ENCODE measurements at places on chromosomes 4 and X.

GRCh38 chr4:74364256-74364651 lies 691 bp upstream of the EREG start:
- DNase-seq, result no peak

GRCh38 chr4:56958111-56958517 lies 19.3 kb downstream of the NOA1 start:
- DNase-seq, result no peak

GRCh38 chr4:57491388-57491787 lies 381.2 kb upstream of the IGFBP7 start:
- no peak for DNase-seq

DNA sequence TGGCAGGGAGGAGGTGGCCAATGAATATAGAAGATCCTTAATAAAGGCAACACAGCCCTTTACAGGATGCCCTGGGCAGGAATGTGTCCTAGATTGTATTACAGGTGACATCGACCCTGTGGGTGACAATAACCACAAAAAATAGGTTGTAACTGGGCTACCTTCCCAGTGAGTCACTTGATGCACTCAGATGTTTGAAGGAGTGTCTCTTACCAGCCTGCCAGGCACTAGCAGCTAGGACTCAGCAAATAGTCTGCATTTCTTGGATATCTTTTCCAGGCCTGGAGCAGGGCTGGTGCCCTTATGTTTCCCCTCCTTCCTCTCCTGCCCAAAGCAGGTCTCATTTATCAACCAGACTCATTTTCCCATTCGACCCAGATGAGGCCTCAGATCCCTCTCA lies 50.9 kb upstream of the TMEM164 start:
- DNase-seq, result no peak

DNA sequence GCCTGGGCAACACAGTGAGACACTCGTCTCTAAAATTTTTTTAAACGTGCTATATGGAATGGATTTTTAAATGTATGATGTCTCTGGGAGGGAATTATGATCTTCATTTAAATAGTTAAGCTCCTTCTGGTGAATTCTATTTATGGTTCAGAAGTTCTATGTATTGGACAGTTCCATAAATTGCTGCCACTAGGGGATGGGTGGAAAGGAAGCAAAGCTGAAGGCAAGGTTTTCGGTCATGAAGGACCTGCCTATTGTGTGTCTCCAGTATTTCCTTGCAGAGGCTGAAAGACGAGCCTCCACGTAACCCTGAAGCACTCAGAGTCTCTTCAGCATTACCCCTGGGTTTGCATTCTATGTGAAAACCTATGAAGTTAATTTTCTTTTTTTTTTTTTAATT lies 451.5 kb upstream of the FAT1 start:
- no peak for DNase-seq

DNA sequence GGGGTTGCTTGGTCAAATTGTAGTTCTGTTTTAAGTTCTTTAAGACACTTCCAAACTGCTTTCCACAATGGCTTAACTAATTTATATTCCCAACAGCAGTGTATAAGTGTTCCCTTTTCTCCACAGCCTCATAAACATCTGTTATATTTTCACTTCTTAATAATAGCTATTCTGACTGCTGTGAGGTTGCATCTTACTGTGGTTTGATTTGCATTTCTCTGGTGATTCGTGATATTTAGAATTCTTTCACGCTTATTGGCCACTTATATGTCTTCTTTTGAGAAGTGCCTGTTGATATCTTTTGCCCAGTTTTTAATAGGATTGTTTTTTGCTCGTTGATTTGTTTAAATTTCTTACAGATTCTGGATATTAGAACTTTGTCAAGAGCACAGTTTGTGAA lies 278.6 kb upstream of the ITM2A start:
- no peak for DNase-seq

DNA sequence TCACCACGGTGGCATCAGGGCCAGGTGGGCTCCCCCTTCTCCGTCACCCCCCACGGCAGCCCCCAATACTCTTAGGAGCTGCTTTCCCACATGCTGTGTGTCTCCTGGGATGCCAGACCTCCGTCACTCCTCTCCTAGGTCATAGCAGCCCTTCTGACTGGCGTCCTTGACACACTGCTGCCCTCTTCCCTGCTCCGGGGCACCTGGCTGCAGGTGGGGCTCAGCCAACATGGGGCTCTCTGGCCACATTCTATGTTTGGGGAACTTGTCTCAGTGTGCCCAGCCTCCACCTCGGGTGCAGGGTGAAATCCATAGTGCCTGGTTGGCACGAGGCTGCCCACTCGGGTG lies 13.8 kb downstream of the TMEM175 start:
- no peak for DNase-seq

DNA sequence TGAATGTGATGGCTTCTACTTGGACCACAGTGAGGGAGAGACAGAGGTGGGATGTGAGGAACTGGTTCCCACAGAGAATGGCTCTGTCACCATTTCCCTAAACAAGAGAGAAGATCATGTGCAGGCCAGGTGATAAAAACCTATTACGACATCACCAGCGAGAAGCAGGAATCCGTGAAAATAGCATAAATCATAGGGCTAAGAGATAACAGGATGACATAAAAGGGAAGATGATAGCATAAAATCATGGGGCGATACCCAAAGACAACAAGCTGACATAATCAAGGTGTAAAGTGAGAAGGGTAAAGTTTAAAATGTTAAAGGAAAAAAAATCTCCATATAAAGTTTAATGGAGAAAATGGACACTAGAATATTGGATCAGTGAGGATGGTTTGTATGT lies 205.5 kb upstream of the SLIT2 start:
- DNase-seq, result no peak

- DNase-seq, result no peak
These were observed 87.4 kb downstream of the CCDC160 start for GRCh38 chrX:134324359-134324758.

DNA sequence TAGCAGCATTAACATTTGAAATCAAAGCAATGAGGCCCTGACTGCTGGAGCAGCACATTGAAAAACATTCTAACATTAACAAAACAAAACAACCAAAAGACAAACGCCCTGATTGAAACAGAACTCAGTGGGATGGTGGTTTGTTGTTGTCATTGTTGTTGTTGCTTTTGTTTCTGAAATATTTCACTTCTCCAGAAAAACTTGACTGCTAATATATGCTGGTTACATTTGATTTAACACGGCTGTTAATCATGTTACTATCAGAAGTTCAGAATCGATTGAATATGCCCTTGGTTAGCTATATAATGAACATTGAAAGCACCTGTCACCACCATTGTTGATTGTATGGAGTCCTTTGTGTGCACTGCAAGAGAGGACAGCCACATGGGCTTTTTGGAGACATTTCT lies 790.4 kb upstream of the GALNTL6 start:
- DNase-seq, result no peak

- DNase-seq, result no peak
These were observed 36.6 kb downstream of the ADRA2C start for GRCh38 chr4:3802571-3803474.

DNA sequence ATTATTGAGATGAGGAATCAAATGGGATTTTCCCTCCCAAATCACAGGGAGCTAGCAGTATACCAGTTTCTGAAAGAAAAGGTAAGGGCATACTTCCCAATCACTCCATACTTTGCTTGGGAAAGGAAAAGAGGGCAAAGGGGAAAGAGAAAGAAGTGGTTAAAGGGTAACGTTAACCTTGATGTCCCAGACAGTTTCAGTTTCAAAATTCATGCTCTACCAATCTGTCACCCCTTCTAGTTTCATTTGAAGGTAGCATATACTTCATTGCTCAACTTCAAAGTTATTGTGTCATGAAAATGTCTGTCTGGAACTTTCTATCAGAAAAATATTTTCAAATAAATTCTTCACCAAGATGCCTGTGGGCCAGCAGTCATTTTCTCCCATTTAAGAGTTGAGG lies 16.0 kb downstream of the TNMD start:
- no peak for DNase-seq

DNA sequence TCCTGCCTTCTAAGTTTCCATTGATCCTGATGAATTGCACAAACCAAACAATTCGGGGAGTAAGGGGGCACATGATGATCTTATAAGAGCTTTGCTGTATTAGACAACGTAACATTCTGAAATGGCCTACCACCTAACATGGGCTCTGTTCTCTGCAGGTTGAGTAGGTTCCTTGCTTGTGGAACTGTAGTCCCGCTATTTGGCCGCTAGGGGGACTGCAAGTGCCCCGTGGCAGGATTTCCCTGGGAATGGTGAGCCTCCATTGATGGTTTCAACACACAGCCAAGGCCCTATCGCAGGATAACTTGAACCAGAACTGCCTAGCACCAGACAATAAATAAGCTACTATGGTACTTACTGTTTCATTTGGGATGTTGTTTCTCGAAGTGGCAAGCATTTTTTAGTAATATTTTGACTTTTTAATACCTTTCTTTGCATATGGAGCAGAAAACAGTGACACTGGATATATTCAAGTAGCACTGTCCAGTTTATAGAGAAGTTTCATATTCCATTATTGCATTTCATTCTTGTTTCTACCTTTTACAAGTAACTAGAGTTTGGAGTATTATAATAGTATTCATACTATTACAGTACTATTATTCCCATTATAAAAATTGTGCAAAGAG lies 11.9 kb downstream of the AR start:
- DNase-seq, result no peak

DNA sequence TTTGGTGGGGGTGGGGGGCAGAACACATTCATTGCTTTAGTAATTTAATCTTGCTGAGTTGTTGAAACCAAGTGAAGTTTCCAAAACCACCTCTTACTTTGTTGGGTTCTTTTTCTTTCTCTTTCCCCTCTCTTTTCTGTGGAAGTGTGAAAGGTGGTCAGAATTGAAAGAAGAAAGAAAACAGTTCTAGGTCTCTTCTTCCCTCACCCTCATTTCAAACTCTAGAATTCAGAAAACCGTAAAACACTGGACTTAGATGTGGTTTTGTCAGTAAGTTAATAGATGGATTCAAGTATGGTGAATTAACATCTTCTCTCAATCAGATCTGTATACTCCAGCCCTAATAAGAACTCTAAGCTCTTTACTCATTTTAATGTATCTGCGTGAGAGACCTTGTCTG lies 23.7 kb downstream of the PLP1 start:
- no peak for DNase-seq

- DNase-seq, result no peak
These were observed 680.8 kb upstream of the FAM241A start for GRCh38 chr4:111464251-111465045.

- no peak for DNase-seq
These were observed 41.0 kb downstream of the GAB1 start for GRCh38 chr4:143377611-143378099.

GRCh38 chr4:68748181-68748991 lies 67.4 kb upstream of the UGT2B10 start:
- no peak for DNase-seq

- no peak for DNase-seq
These were observed 181.8 kb downstream of the DCLK2 start for GRCh38 chr4:150259861-150260567.

GRCh38 chr4:39134683-39135306 lies 47.5 kb upstream of the WDR19 start:
- DNase-seq, result no peak

DNA sequence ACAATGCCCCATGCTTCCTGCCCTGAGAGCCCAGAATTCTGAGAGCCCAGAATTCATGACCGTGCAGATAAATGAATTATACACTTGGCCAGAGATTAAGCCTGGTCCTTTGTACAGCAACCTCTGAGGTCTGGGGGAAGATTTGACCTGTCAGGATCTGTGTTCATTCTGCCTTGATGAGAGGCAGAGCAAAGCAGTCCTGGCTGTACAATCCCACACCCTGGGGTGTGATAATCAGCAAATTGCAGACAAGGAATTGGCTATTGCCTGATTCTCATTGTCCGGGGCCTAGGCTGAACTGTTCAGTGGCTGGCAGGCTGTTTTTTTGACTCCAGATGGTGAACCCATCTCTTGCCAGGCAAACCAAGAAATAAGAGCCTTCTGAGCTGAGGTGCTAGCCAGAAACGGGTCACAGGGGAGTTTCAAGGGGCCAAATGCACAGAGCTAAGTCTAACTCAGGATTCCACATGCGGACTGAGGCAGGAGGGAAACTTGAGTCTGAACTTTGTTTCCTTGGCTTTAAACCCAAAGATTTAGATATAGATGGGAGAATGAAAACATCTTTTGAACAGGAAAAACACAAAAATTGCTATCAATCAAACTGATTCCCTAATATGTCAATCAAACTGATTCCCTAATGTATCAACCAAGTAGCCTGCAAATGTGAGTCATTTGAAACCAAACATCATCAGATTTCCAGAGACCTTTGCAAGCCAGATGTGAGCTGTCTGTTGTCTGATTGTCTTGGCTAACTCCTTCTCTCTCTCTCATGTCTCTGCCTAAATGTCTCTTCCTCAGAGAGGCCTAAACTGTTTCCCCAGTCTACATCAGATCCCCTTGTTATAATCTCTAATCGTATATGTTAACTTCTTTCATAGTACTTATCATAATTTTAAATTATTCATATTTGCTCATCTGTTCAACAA lies 159.3 kb downstream of the ATG4A start:
- DNase-seq, result no peak

GRCh38 chr4:142021761-142022160 lies 385.4 kb downstream of the IL15 start:
- no peak for DNase-seq

DNA sequence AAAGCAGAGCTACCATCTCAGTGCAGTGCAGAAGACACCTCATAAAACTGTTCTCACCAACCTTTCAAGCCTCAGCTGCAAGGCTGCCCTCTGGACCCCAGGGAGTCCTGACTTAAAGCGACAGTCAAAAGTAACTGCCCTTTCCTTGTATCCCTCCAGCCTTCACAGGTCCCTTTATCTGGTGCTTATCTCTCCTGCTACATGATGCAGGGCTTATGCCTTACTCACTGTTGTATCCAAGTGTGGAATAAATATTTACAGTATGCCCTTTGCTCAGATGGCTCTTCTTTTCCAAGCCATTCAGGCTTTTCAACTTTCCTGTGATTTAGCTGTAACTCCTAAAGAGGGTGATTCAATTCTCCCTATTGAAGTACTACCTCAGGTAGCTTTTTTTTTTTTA lies 92.6 kb downstream of the KDR start:
- DNase-seq, result no peak

DNA sequence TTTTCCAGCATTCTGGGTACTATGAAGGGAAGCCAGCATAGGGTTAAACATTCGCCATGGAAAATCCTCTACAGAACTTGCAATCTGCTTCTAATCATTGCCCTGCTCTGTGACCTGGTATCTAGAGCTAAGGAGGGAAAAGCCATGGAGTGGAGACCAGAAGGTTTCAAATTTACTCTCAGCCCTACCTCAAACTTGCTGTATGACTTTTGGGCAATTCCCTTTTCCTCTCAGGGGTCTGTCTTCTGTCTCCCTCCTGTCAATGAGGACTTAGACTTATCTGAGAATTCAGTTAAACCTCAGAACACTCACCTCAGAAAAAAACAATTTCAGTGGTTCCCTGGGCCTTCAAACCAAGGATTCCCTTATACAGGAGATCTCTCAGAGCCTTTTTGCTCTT lies 29.1 kb downstream of the ARHGEF9 start:
- DNase-seq, result no peak

- peak; percentile 15 for DNase-seq
These were observed 175.3 kb downstream of the MAML3 start for GRCh38 chr4:139978692-139979091.

DNA sequence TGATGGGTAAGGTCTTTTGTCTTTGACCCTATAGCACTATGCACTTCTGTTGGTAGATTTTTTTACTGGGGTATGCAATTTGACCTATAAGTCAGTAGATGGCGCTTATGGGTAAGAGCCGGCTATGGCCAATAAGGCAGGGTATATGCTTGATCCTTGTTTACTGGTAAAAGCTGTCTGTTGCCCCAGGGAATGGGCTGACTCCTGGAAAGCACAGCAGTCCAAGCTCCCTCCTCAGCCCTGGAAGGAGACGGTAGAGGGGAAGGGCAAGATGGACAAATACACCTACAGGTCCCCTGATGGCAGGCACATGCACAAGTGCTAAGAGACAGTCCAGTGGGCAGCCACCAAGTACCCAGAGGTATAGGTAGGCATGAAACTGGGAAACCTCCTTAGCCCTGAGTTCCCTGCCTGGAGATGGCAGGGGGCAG lies 63.7 kb downstream of the ADAMTS3 start:
- peak; percentile 1 for DNase-seq
